ENCODE measurements at places on chromosomes 3 and 15.

GRCh38 chr3:31505371-31506048, 27.2 kb upstream of the STT3B start:
- DNase-seq, result no peak

DNA sequence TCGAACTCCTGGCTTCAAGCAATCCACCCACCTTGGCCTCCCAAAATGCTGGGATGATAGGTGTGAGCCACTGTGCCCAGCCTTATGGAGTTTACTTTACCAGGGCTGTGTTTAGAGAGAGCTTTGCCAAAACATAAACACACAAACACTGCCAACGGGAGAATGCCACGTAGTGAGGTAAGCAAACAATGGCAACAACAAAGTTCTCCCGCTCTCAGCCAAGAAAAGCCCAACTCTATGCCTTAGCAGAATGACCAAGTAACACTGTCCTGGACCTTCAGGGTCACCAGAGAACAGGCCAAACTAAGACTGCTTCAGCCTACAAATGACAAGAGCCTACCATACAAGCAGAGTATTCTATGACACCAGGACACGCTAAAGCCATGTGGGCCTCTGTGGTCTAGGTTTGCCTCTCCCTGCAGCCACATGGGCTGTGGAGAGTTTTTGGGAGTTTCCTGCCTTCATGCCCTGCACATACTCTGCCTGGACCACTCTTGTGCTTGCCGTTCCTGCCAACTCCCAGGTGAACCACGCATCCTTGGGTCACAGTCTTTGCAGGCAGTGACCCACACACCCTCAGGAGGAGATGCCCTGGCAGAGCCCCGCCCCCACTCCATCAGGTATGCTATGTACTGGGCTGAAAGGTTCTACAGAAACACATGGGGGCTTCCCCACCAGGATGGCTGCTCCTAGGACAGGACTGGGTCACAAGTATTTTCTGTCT, 21.6 kb upstream of the CNBP start:
- DNase-seq, result no peak

DNA sequence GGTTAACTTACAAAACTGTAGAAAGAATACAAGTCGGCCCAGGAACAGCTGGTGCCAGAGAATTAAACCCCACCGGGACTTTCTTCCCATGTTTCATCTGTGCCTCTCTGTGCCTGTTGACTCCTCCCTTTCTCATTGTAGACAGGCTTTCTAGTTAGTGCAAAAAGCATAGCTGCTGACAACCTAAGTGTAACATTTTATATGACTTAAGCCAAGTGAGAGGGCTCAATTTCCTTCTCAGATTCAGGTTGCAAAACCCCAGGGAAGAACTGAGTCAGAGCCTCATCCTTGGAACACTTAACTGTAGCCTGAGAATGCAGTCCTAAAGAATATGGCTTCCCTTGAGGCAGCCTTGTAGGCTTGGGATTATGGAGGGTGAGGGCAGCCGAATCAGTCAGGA, 302.5 kb upstream of the AZI2 start:
- no peak for DNase-seq

DNA sequence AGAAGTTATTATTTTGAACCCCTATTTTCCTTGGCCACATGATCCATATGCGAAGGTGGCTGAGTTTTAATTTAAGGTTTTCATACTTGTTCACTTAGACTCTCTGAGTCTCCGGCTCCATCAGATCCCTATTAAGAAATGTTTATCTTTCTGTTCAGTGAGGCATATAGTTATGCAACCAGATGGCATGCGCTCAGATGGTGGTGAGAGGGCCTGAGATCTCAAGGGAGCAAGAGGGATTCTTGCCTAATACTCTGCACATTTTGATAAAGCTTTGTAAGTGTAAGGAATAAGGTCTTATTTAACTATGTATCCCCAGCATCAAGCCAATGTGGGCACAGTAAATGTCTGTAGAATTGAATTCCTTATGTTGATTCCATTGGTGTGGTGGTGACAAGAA, 78.9 kb upstream of the DPH6 start:
- DNase-seq, result no peak

DNA sequence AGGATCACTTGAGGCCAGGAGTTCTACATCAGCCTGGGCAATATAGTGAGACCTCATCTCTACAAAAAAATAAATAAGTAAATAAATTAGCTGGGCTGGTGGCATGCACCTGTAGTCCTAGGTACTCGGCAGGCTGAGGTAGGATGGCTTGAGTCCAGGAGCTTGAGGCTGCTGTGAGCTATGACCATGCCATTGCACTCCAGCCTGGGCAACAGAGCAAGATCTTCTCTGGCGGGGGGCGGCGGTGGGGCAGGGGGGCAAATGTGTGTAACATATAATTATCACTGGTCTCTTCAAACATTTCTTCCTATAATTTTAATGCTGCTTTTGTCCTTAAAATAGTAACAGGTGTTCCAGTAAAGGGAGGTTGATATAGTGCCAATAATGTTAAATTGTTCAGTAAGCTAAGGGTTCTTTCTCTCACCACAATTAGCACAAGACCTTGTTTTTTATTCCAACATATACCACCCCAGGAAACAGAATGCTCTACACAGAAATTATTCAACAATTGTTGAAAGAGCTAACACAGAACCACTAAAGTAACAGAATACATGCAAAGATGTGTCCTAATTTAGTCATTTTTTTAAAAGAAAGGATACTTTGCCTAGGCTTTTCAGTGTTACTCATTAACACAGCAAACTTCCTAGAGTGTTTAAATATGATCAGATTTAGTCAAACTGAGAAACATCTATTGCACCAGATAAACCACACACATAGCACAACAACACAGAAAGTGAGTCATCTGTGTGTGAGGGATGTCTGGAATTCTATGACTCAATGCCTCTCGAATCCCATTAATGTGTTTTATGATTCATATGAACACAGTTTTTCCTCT, 29.1 kb downstream of the ANKRD28 start:
- no peak for DNase-seq

GRCh38 chr3:129950318-129951046, 24.0 kb upstream of the TRH start:
- DNase-seq, result no peak

- no peak for DNase-seq
Measured at GRCh38 chr3:177385831-177386301, 188.6 kb upstream of the TBL1XR1 start.

DNA sequence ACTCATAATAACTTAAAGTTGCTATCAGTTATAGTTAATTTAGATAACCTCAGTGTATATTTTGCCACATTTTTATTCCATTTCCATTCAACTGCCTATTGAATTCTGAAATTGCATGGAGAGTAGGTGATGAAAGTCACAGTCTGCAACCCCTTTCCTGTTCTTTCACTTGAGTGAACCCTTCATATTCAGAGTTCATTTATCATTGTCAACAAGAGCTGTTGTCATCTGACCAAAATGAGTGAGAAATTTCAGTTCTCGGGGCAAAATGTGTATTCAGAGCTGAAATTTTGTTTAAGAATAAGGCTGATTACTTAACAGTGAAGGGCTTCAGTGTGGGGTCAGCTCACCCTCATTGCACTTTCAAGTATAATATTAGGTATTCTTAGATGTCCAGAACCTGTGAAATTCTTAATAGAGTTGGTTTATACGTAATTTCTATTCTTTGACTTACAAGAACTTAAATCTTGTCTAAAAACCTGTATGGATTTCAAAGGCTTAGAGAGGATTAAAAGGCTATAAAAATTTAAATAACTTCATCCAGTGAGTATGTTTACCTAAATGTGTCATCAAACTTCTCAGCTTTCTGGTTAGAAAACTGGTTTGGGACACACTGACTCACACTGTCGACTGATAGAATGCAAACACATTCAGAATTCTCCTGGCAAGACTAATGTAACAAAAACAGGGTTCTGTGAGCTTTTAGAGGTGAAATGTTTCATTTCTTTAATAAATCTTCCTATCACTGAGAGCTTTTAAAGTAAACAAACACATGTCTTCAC, 92.2 kb downstream of the CMSS1 start:
- DNase-seq, result no peak

DNA sequence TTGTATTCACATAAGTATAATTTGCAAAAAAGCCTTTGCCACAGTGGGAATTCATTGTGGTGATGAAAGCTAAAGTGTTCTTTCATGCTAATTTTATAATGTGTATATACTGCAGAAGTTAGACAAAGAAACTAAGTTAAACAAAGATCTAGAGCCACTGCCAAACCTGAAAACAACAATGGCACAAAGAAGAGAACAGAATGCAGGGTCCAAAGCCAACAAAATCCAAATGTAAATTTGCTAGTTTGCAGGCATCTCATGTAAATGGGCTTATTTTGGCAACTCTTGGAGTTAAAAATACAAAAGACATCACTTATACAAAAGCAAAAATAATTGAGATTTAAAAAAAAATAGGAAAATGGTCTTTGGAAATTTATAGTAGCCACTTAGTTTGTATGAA, 123.0 kb downstream of the TCF12 start:
- DNase-seq, result no peak

DNA sequence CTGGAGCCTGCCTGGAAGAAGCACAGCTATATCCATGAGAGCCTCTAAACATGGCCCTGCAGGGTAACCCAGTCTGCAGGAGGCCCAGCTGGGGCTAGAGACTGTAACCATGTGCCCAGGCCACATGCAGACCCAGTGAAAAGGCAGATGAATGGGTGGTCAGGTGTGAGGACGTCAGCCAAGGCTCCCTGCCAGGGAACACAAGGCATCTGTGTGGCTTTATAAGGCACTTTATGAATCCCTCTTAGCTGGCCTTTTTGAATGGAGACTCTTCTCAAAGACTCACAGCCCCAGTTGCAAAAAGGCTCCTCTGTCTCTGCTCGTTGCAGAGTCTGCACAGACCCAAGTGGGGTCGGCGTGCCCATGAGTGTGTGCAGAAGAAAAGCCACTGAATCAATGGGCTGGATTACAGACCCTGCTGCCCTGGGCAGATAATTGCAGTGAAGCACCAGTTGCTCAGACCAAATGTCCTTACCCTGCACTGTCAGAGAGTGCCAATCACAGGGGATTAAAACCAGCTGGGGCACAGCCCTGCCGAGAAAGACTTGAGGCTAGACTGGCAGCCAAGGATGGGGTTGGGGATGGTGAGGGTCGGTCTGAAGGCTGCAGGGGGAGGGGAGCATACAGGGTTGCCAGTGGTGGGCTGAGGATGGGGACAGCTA, 154.2 kb downstream of the RAB11A start:
- DNase-seq, result no peak
